Activated T-cell treated with anti-CD3 and anti-CD28 coated beads, Interleukin-2, amount 50 U/mL, for 48 hours (primary cell): ENCODE measurements at places on chromosomes 2 and 18.

- no peak for DNase-seq
Measured at GRCh38 chr2:43288417-43289305, 62.3 kb upstream of the ZFP36L2 start.

DNA sequence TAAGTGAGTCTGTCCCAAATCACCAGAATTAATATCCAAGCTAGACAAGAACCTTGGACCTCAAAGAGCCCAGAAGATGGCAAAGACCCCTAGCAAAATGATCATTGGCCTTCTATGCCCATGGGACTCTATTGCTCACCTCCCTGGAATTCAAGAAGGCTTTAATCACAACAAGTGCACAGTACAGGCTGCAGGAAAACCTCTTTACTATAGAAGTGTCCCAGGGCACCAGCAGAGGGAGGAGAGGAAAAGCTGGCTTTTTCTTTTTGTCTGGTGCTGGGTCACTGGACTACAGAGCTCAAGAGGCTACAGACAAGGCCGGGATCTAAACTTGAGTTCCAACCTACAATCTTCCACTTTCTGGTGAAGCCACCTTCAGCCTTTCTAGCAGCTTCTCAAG lies 88.3 kb upstream of the PPP1CB start:
- DNase-seq = no peak

DNA sequence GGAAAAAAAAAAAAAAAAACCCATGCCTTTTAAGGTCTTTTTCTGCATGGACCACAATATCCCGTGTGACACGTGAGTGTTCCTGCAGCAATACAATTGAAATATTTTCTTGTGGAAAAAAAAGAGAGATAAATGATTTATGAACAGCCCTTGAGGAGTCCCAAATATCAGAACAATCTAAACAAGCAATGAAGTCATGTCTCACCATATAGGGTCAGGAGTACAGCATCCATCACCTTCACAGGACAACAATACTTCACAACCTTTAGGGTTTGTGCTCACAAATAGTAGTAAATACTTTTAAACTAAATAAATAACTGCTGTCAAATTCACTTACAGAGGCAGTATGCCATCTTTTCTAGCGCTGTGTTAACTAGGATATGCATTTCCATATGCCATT lies 87.9 kb downstream of the ZEB2 start:
- no peak for DNase-seq

- DNase-seq = peak; percentile 31
Measured at GRCh38 chr18:78979056-78979729, 425 bp upstream of the SALL3 start.

DNA sequence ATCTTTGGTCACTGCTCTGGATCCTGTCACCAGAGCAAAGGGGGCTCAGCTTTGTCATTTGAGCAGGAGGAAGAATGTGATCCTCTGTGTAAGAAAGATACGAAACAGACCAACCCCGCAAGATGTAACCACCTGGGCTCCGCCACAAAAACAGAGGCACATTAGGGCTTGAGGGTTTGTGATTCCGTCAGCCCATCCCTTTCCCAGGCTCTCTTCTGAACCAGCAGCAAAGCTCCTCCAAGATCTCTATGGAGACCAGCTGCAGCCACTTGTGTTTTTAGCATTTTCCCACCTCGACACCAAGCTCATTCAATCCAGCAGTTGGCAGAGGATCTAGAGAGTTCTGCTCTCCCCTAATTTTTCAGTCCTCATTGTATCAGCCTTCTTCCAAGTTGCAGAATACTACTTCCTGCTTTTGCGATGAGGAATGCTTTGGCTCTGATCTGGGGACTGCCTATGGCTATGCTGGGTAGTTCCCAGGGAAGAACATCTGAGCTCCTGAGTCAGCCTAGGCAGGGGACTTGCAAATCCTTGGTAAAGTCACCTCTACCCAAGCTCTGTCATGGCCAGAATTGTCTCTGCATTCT lies 139.6 kb upstream of the RAB12 start:
- DNase-seq = no peak

DNA sequence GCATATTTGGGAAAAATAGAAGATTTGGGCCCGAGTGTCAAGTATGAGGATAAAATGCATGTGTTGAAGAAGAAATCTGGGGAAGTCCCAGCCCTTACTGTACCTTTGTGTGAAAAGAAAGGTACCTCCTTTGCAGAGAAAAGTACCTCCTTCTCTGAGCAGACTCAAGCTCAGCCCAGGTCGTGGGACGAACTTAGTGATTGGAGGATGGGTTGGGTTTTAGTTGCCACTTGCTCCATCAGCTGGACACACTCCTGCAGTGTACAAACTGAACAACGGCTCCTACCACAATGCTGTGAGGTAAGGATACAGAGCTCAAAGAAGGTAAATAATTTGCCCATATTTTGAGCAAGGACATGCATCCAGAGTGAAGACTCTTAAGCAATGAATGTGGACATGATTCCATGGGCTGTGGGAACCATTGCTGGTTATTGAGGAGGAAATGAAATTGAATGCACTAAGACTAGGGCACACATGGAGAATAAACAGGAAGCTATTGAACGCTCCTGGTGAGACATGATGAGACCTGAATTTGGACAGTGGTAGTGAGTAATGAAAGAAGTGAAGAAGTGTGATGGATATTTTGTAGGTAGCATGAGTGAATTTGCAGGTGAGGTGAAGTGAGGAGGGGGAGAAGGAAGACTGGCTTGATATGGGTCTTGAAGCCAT lies 49.8 kb upstream of the IL1RL1 start:
- DNase-seq = no peak

- DNase-seq = no peak
Measured at GRCh38 chr2:25424426-25425028, 82.8 kb upstream of the DNMT3A start.

GRCh38 chr2:120765678-120766469 lies 30.2 kb downstream of the GLI2 start:
- DNase-seq = no peak

DNA sequence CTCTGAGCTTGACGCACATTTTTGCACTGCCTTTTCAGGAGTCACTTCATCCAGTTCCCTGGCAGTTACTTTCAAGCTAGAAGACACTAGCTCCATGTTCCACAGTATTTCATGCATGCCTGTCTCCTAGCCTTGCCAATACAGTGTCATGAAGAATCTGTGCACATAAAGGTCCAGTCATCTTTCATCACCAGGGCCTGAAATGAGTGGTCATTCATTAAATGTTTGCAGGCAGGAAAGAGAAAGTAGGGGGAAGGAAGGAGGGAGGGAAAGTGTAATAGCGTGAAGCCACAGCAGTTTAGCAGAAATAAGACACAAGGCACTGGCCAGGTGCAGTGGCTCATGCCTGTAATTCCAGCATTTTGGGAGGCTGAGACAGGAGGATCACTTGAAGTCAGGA lies 92.4 kb upstream of the COPS8 start:
- no peak for DNase-seq

DNA sequence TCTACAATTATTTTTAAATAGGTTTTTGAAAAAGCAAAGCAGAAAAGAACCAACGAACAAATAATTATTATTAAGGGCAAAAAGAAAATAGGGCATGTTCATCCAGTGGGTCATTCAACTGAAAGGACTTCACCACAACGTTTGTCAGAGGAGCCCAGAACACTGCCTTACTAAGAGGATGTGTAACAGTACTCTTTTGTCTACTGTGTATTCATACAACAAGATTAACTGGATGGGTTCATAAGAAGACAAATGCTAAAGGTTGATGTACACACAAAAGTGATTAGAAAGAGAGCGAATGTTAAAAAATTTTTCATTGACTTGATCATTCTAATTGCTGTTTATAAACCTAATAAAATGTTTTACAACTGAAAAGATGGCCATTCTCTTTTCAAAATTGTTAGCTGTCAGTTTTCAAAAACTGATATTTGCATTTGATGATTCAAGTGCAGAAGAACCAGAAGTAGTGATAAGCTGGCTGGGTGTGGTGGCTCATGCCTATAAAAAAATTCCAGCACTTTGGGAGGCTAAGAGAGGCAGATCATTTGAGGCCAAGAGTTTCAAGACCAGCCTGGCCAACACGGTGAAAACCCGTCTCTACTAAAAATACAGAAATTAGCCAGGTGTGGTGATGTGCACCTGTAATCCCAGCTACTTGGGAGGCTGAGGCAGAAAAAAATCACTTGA lies 33.1 kb downstream of the MGAT4A start:
- no peak for DNase-seq

- DNase-seq = no peak
Measured at GRCh38 chr18:13893418-13893760, 21.9 kb downstream of the MC2R start.

- no peak for DNase-seq
Measured at GRCh38 chr2:170533156-170533555, 182.0 kb upstream of the SP5 start.

- peak; percentile 10 for DNase-seq
Measured at GRCh38 chr18:76975577-76976110, 153.3 kb downstream of the ZNF236 start.

- DNase-seq = no peak
Measured at GRCh38 chr2:153072077-153072476, 353.7 kb downstream of the ARL6IP6 start.

DNA sequence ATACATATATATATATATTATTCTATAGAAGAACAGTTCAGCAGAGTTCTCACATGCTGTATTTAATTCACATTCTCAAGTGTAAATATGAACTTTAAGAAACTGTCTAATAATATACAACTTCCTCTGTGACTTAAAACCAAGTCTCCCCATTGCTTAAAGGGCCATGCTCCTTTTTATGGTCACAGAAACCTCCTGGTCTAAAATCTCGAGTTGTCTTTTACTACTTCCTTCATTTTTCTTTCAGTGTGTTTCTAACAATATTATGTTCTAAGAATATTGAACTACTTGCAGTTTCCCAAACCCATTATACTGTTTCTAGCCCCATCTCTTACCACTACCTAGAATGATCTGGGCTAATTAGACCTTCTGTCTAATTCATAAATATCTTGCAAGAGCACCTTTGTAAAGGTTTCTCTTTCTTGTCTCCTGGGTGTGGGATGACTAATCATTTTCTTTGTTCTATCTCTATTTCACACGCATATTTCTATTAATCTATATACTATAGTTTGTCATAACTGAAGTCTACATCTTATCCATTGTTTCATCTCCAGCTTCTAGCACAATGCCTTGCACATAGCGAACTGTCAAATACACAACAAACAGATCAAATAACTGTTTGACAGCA lies 48.8 kb downstream of the ERBB4 start:
- DNase-seq = no peak

DNA sequence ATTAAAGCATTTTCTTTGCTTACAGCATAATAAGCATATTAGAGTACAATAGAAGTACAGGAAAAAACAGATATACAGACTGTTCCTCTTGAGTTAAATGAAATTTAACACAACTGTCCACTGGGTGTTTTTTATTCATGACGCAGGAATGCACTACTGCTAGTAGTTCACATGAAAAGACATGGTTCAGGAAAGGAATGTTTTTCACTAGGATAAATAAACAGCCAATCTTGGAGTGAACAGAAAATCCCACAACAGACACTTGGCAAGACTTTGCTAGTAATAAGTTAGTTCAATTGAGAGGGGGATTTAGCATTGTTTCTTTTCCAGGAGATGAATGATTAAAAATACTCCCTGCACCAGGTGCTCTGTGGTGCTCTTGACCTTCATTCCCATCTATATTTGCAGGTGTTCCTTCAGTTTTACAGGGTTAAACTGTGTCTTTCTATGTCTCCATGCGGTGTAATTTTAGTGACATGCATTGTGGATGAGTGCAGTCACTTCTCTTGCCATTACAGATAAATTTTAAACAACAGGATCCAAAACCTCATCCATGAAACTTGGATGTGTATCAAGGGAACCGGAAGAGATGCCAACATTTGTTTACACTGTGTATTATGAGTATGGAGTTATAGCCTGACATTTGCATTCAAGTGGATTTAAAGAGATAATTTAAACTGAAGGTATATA lies 796.6 kb downstream of the DSC3 start:
- no peak for DNase-seq

GRCh38 chr2:58635801-58636375 lies 394.8 kb upstream of the FANCL start:
- no peak for DNase-seq

GRCh38 chr18:22408059-22408458 lies 9.7 kb downstream of the CTAGE1 start:
- no peak for DNase-seq

- DNase-seq = no peak
Measured at GRCh38 chr2:10221976-10222870, 80.5 kb upstream of the HPCAL1 start.

DNA sequence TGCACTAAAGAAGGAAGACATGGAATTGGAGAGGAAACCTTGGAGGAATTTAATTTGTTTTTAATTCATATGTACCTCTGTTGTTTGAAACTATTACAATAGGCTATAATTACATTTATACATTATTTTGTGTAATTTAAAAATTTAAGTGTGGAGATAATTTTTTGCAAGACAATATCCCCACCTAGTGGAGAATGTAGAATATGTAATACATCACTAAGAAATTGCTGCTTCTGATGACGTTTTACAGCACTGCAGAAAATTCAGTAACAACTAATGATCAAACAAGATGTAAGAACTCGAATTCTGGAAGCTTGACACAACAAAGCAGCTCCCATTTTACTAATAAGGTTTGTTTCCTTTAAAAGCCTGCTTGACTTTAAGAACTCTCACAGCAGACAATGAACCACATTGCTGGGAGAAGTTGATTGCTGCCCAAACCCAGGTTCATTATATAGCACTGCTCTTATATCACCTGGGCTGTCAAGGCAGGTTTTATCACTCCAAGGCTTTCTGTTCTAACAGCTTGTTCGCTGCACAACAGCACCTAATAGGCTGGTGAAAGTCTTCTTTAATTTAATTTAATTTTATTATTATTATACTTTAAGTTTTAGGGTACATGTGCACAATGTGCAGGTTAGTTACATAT lies 53.4 kb downstream of the THADA start:
- no peak for DNase-seq

GRCh38 chr18:7598167-7599047 lies 31.3 kb downstream of the PTPRM start:
- DNase-seq = no peak

- DNase-seq = no peak
Measured at GRCh38 chr18:56570978-56571377, 67.4 kb downstream of the TXNL1 start.

DNA sequence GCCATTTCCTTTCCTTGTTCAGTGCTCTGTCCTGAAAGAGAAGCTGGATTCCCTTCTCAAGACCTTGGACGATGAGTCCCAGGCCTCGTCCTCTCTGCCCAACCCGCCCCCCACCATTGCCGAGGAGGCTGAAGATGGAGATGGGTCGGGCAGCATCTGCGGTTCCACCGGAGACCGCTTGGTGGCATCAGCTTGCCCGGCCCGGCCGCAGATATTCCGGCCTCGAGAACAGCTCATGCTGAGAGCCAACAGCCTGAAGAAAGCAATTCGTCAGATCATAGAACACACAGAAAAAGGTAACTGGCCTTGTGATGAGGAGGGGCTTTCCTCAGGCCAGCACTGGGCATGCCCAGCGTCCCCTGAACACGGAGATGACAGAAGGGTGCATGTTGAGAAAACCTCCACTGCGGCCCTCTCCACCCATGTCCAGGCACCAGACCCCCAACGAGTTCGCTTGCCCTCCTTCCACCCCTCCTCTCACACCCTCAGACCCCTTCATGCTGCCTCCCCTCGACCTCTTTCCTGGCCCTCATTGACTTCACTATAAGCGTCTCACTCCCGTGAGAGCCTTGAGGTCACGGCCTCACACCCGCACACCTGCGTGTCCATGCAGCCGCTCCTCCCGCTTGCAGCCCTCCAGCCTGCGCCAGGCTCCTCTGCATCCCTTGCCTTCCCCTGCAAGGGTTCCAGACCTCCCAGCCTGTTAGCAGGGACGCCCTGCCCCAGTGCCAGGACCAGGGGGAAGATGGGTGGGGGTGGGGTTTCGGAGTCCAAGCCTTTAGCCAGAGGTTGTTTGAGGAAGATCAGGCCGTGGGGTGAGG lies 95.0 kb downstream of the DGKD start:
- DNase-seq = no peak
